ENCODE measurements at places on chromosomes 7 and 10. TPM values are rescaled to one million over a fixed set of nuclear protein-coding genes. Genes with fewer than 3 reads are reported as not detected.

MACC1 gene
- 11.0 TPM for polyA plus RNA-seq

CCNY gene
- polyA plus RNA-seq = 101 TPM

SLC29A4 gene
- 15.9 TPM for polyA plus RNA-seq

TMEM225B gene
- 2.5 TPM for polyA plus RNA-seq

LRRTM3 gene
- polyA plus RNA-seq = 4.2 TPM

NUPR2 gene
- polyA plus RNA-seq = 1.6 TPM

LRMDA gene
- polyA plus RNA-seq = 21.2 TPM

METTL27 gene
- 8.8 TPM for polyA plus RNA-seq

PDCD11 gene
- polyA plus RNA-seq = 34.0 TPM

VAX1 gene
- not detected for polyA plus RNA-seq

AMPH gene
- 17.4 TPM for polyA plus RNA-seq

FFAR4 gene
- not detected for polyA plus RNA-seq

MBL2 gene
- polyA plus RNA-seq = not detected

FAM24B gene
- 7.2 TPM for polyA plus RNA-seq

RET gene
- 19.4 TPM for polyA plus RNA-seq

ALOX5 gene
- polyA plus RNA-seq = 2.4 TPM

CALML3 gene
- polyA plus RNA-seq = not detected

SKAP2 gene
- polyA plus RNA-seq = 27.3 TPM

RASA4B gene
- 5.4 TPM for polyA plus RNA-seq

GNAI1 gene
- polyA plus RNA-seq = 123 TPM

PON1 gene
- polyA plus RNA-seq = 0.92 TPM

MEST gene
- polyA plus RNA-seq = 682 TPM

SPDYE16 gene
- 1.8 TPM for polyA plus RNA-seq

All from right renal cortex interstitium (tissue), 3 donors.